ENCODE measurements at places on chromosomes 1 and 21.
A peak's percentile ranks its signal among the peaks of the same experiment; 100 is the strongest.

GRCh38 chr1:15323989-15324868 lies 77.2 kb downstream of the FHAD1 start:
- DNase-seq = no peak

- no peak for DNase-seq
These were observed at the start of gene TNFRSF9 for GRCh38 chr1:7940745-7941436. Gene TNFRSF9, minus strand, starts transcription at chr1:7940839. Its CDS starts 845 bp downstream, at chr1:7939994.

DNA sequence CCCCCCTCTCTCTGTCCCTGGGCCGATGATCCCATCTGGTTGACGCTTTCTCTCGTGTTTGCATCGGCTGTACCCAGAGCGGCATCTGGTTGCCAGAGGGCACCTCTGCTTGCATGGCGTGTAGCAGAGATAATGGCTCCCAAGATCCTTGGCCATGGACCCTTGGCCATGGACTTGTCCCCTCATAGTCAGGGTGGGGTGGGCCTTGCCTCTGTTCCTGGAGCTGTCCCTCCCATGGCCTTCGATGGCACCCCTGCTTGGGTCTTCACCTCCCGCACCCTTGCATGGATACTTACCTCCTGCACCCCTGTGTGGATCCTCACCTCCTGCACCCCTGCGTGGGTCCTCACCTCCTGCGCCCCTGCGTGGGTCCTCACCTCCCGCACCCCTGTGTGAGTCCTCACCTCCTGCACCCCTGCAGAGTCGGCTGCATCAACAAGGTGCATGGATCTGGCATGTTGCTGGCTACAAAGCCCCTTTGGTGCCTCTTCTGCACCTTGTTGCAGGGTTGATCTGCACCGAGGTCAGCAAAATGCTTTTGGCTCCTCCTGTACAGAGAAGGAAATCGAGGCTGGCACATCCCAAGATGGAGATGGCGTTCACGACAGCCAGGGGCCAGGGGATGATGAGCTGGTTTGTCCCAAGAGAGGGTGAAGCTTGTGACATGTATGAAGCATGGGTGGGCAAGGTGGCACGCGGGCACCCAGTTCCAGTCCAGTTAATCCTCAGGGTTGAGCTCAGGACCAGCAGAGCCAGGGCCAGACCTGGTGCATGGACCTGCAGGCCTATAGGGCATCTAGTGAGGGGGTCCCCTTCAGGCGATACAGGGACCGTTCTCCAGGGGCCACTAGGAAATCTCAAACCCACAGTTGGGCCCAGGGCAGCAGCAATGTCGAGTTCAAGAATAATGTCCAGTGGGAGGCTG lies 46.1 kb upstream of the C1orf174 start:
- no peak for DNase-seq

- DNase-seq = no peak
These were observed 94.1 kb downstream of the GALNT2 start for GRCh38 chr1:230160957-230161771.

- no peak for DNase-seq
These were observed 1498.2 kb upstream of the B3GALT2 start for GRCh38 chr1:194684636-194685035.

DNA sequence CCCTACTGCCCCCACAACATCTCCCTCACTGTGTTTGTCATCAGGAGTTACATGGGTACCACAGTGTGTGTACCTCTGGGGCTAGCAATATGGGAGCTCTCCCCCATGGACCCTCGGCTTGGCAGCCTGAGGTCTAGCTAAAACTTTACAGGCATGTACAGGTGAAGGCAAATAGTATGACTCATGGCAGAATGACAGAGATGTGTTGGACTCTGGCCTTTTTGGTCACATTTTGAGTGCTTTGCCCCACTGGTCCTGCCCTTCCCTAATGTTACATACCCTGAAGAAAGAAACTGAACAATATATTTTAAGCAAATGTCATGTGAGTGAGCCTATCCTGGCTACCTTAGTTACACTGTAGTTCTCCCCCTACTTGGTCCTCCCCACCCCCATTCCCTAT lies 124.0 kb downstream of the NGF start:
- DNase-seq = no peak

DNA sequence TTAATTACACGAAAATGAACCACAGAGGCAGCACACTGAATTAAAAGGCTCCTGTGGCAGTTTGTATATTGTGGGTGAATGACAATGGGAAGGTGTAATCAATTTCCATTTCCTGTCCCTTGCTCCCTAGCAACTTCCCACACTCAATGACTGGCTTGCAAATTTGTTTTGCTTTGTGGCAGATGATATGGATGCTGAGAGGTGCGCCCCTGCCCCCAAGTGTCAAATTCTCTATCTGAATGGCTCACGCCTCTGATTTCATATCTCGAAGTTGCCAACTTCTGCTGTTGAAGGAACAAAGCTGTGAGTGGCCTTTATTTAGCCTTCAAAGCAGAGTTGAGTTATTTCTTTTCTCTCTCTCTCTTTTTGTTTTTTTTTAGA lies 86.0 kb downstream of the FOXD2 start:
- no peak for DNase-seq

- DNase-seq = no peak
These were observed 12.8 kb downstream of the CASQ2 start for GRCh38 chr1:115755456-115756370.

DNA sequence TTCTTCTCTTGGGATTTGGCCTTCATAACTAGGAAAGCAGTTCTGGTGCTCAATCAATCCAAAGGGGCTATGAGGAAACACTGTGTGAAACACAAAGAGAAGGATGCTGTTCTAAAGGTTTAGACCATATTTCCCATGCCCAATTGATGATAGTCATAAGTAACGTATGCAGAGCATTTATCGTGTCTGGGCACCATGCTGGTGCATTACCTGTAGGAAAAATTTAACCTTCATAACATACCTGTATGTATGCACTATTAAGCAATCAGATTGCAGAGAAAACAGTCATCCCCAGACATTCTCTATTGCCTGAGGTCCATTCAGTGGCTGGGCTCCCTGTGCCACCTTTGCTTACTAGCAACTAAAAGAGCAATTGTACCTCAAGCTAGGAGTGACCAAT lies 381.4 kb downstream of the PLPP3 start:
- DNase-seq = no peak

DNA sequence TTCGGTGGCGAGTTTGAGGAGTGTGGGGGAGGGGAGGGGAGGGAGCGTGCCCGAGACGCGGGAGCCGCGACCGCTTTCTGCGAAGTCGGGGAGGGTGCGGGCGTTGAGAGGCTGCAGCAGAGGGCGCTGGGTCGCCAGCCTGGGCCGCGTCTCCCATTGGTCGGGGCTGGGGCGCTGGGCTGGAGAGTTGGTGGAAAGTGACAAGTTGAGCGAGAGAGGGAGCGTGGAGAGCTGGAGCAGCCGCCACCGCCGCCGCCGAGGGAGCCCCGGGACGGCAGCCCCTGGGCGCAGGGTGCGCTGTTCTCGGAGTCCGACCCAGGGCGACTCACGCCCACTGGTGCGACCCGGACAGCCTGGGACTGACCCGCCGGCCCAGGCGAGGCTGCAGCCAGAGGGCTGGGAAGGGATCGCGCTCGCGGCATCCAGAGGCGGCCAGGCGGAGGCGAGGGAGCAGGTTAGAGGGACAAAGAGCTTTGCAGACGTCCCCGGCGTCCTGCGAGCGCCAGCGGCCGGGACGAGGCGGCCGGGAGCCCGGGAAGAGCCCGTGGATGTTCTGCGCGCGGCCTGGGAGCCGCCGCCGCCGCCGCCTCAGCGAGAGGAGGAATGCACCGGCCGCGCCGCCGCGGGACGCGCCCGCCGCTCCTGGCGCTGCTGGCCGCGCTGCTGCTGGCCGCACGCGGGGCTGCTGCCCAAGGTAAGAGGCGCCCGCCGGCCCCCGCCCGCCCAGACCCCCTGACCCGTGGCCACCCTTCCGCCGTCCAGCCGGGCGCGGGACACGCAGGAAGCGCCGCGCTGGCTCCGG lies at the start of gene ROR1:
Gene ROR1, plus strand, starts transcription at position 203 of the 802 bp plus-strand sequence.
- peak; percentile 34 for DNase-seq

- DNase-seq = no peak
These were observed 182.9 kb downstream of the BACH1 start for GRCh38 chr21:29481641-29482040.

Measured in memory B cell (primary cell).